ENCODE measurements at places on chromosomes 16 and 17.

GRCh38 chr17:27670791-27671590 lies 40.0 kb downstream of the LGALS9 start:
- DNase-seq, result no peak

DNA sequence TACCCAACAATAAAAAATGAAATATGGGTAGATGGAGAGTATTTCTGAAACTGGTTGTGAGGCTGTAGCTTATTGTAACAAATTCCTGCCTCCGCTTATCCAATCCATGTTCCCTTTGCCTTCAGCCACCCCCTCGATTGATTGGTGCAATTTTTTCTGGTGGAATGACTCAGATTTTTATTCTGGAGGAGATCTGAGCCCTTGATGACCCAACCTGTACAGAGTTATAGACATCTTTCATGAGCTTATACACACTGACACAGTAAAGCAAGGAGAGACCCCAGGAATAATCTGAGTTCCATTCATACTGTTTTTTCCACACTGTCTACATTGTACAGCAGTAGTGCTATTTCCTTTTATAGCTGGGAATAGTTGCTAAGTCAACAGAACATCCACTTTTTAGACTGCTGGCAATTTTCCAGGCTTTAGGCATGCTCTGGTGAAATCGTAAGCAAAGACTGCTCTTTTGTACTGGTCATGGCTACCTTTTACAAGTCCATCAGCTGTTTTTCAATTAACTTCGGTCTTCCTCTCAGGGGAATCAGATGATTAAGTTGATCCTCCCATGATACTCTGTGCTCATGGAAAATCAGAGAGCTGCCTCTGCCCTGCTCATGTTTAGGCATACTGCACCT lies 30.1 kb downstream of the CCL4 start:
- DNase-seq, result no peak

- DNase-seq, result no peak
Measured at GRCh38 chr17:43759836-43760235, 1.2 kb upstream of the SOST start.

GRCh38 chr17:4147751-4148310 lies 4.8 kb downstream of the CYB5D2 start:
- no peak for DNase-seq

GRCh38 chr16:73319737-73320136 lies 271.8 kb upstream of the ZFHX3 start:
- no peak for DNase-seq

DNA sequence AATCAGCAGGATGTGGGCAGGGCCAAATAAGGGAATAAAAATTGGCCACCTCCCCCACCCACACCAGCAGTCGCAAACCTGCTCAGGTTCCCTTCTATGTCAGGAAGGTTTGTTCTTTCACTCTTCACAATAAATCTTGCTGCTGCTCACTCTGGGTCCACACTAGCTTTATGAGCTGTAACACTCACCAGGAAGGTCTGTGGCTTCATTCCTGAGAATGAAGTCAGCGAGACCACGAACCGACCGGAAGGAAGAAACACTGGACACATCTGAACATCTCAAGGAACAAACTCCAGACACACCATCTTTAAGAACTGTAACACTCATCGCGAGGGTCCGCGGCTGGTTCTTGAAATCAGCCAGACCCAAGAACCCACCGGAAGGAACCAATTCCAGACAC lies 115.5 kb upstream of the TBX2 start:
- DNase-seq, result no peak

- DNase-seq, result no peak
Measured at GRCh38 chr17:72600934-72601333, 480.1 kb downstream of the SOX9 start.

DNA sequence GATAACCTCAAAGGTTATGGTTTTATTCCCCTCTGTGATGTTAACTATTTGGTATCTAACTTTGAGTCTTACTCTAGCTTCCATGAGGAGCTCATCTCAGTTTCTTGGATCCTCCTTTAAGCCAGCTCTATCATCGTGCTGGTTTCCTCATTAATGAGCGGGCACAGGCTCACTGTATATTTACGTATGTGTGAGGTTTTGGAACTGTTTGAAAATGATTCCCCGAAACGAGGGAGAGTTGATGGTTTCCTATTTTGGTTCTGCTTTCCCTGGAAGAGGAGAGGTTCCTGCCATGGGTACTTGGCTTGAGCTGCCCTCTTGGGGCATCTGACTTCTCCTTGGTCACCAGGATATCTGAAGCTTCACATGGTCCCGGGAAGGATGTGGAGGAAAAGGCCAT lies 32.7 kb upstream of the PIK3R6 start:
- no peak for DNase-seq

DNA sequence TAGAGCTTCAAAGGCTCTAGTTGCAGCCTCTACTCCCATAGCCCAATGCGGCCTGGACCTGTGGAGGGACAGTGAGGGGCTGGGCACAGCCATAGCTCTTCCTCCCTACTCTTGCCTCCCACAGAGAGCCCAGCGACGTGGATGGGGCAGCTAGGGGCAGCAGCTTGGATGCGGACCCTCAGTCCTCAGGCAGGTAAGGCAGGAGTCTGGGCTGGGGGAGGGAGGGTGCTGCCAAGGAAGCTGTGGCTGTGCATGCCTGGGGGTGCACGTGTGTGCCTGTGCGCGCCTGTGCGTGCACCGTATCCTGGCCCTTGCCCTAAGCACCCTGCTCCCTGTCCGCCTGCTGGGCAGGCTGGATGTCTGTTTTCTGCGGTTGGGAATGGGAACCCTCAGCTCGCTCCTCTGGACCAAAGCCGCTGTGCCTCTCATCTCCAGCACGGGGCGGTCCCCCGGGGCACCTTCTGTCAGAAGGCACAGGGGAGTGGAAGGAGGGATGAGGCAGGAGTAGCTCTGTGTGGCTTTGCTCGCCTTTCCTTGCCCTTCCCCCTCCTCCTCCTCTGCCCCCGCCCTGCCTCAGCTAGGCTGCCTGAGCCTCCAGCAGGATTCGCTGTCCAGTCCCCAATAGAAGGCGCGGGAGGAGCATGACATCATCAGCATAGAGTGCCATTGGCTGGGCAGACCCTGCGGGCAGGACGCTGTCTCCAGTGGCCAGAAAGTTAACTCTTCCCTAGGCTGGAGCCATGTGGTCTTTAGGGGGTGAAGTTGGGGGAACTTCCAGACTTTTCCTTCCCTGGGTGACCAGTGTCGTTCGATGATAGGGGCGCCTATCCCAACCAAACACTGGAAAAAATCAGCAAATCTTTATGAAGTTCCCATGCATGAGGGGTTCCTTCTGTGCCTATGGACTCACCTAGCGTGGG lies 797 bp downstream of the PRCD start:
- peak; percentile 13 for DNase-seq

GRCh38 chr16:69105501-69106361 lies at the start of gene HAS3:
Gene HAS3, plus strand, starts transcription at chr16:69105653. Its CDS starts 3,743 bp downstream, at chr16:69109396.
- DNase-seq, result no peak

DNA sequence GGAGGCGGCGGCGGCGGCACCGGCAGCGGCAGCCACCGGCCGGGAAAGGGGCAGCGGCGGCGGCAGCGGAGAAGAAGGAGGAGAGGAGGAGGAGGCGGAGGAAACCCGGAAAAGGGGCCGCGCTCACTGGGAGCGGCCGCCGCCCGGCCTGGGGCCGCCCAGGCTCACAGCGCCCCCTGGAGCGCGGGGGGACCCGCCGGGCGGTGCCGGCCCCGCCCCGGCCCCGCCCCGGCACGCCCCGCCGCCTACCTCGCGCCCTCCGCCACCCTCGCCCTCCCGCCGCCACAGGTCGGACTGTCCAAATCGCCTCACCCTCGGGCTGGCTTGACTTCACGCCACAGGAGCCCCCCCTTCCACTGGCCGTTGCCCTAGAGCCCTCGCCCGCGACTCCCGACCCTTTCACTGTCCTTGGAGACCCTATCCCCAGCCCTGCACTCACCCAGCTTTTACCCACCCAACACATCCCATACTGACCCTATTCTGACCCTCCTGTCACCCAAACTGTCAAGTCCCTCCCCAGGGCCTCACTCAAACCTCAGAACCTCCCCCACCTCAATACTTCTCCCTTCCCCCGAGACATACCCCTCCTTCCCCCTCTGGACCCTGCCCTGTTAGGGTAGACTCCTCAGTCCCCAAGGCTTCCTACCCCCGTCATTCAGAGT lies at the start of gene CSNK2A2:
CSNK2A2 (minus strand) TSS at position 85 of the 662 bp plus-strand sequence. CDS start 370 bp downstream, outside the sequence.
- DNase-seq, result peak; percentile 61

- DNase-seq, result peak; percentile 94
Measured at GRCh38 chr16:56964243-56965148, 2.7 kb downstream of the CETP start.

GRCh38 chr16:17469011-17469740 lies 1.6 kb downstream of the XYLT1 start:
- DNase-seq, result no peak

DNA sequence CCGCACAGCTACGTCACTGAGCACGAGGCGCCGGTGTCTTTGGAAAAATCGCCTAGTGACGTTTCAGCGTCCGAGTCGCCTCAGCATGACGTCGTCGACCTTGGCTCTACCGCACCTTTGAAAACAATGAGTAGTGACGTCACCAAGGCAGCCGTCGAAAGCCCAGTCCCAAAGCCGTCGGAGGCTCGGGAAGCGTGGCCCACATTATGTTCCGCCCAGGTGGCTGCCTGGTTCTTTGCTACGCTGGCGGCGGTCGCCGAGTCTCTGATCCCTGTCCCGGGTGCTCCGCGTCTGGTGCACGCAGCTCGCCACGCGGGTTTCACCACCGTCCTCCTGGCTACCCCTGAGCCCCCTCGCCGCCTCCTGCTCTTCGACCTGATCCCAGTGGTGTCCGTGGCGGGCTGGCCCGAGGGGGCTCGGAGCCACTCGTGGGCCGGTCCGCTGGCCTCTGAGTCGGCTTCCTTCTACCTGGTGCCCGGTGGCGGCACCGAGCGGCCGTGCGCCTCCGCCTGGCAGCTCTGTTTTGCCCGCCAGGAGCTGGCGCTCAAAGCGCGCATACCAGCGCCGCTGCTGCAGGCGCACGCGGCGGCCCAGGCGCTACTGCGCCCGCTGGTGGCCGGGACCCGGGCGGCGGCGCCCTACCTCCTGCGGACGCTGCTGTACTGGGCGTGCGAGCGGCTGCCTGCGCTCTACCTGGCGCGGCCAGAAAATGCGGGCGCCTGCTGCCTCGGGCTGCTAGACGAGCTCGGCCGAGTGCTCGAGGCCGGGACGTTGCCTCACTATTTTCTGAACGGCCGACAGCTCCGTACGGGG lies 1.5 kb downstream of the TMEM102 start:
- DNase-seq, result peak; percentile 72

DNA sequence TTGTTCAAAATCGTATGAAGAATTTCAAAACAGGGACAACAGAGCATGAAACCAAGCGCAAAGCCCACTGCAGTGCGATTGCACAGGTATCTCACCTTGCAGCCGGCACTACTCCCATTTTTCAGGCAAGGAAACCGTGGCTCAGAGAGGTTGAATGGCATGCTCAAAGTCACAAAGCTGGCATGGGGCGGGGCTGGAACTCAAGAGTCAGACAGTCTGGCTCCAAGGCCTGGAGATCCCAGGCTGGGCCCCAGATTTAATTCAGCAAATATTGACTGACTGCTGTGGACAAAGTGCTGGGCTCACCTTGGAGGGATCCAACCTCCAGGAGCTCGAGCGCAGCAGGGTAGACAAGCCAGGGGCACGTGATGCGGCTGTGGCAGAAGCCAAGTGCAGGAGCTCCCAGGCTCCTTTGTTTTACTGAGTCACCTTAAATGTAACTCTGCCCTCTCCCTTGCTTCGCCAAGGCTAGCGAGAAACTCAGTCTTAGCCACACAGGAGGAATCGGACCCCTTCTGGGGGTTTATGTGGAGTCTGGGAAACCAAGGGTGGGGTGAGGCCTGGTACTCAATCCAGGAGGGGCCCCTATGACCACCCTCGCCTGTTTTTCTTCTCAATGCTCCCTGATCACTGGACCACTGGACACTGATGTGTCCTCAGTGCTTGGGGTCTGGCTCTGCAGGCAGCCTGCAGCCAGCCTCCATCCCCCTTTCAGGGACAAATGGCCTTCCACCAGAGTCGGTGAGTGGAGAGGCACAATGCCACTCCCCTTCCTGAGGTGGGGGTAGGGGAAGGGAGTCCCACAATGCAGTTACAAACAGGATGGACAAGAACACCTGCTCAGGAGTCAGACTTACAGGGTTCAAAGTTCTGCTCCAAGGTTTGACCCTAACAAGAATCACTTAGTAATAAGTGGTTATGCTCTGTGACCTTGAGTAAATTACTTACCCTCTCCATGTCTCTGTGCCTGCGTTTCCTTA lies 3.9 kb upstream of the SPATA20 start:
- DNase-seq, result no peak

- no peak for DNase-seq
Measured at GRCh38 chr17:82076785-82077591, 11.4 kb upstream of the DUS1L start.

GRCh38 chr16:89049484-89050118 lies 44.1 kb upstream of the ACSF3 start:
- DNase-seq, result no peak

- no peak for DNase-seq
Measured at GRCh38 chr16:22813223-22813947, 577 bp upstream of the HS3ST2 start.

GRCh38 chr17:1946021-1946932 lies 78.9 kb downstream of the RTN4RL1 start:
- DNase-seq, result no peak

GRCh38 chr16:3121851-3122467 lies 9.6 kb downstream of the ZNF205 start:
- no peak for DNase-seq

DNA sequence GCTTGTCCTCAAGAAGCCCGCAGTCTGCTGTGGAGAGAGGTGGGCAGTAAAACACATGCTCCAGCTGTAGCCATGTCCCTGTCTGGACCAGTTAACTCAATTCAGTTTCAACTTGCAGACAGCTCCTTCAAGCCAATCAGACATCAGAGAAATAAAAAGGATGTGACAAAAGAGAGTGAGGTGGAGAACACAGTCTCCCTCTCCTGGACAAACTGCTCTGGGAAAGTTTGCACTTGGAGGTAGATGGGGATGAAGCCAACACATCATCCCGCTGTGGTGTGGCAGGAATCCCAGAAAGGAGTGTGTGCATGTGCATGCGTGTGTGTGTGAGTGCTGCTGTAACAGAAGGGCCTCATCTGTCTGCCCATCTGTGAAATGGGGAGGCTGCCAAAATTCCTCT lies 358.6 kb upstream of the ASIC2 start:
- DNase-seq, result no peak

GRCh38 chr17:4417129-4417667 lies 16.5 kb upstream of the SPNS3 start:
- DNase-seq, result no peak

GRCh38 chr17:73901661-73902415 lies 257.6 kb upstream of the SDK2 start:
- DNase-seq, result no peak

- peak; percentile 48 for DNase-seq
Measured at GRCh38 chr17:76868176-76868668, at the start of gene MGAT5B. Gene MGAT5B, plus strand, starts transcription at chr17:76868404. Its CDS starts 626 bp downstream, at chr17:76869030.

DNA sequence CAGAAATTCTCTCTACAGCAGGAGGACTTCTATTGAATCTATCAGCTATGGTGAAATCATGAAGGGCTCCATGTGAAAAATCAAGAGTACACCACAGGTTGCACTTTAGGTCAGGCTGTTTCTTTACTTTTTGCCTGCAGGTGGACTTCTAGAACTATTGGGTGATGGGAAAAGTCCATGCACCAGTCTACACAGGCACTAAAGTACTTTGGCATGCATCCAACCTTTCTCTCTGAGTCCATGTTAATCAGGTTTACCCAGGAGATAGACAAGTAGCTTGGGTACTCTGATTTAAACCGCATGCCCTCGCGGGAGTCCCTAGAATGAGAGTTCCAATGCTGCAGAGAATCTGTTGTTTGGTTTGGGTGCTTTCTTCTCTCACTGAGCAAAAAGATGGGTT lies 9.1 kb upstream of the ANKFN1 start:
- no peak for DNase-seq
